ENCODE measurements at places on chromosomes 16 and 17. TPM values are rescaled to one million over a fixed set of nuclear protein-coding genes. Genes with fewer than 3 reads are reported as not detected.

Gene IFI35
- total RNA-seq, result 6.9 TPM

Gene MEIOB
- total RNA-seq, result under 0.01 TPM

Gene TIMP2
- total RNA-seq, result 31.5 TPM

Gene KCNJ16
- total RNA-seq, result under 0.01 TPM

Gene SDR42E1
- 0.66 TPM for total RNA-seq

Gene ACSM2A
- total RNA-seq, result not detected

Gene PERCC1
- not detected for total RNA-seq

Gene CRISPLD2
- total RNA-seq, result 0.18 TPM

Gene NOG
- total RNA-seq, result 3.2 TPM

Gene CAPNS2
- 1.5 TPM for total RNA-seq

Gene SMPD3
- under 0.01 TPM for total RNA-seq

Gene ZSCAN10
- not detected for total RNA-seq

Gene NKD1
- under 0.01 TPM for total RNA-seq

Gene FOXF1
- 0.66 TPM for total RNA-seq

Gene TAC4
- total RNA-seq, result not detected

Gene CDH3
- under 0.01 TPM for total RNA-seq

Gene SLC6A2
- total RNA-seq, result not detected

Gene SERPINF2
- not detected for total RNA-seq

Gene CACNA1G
- not detected for total RNA-seq

Gene CCL2
- 78.8 TPM for total RNA-seq

Gene KRTAP4-6
- total RNA-seq, result not detected

Data from endothelial cell of coronary artery (primary cell).